Activated CD4-positive, alpha-beta T cell treated with anti-CD3 and anti-CD28 coated beads for 36 hours (primary cell): ENCODE measurements at places on chromosomes 1 and 21. TPM values are rescaled to one million over a fixed set of nuclear protein-coding genes. Genes with fewer than 3 reads are reported as not detected.

The WLS gene
- not detected for total RNA-seq

The MAP10 gene
- total RNA-seq = 1.4 TPM

The LCE2A gene
- not detected for total RNA-seq

The THBS3 gene
- total RNA-seq = 13.7 TPM

The SLC16A4 gene
- 0.44 TPM for total RNA-seq

The PCP4L1 gene
- total RNA-seq = 0.21 TPM

The FCRL2 gene
- not detected for total RNA-seq

DNA sequence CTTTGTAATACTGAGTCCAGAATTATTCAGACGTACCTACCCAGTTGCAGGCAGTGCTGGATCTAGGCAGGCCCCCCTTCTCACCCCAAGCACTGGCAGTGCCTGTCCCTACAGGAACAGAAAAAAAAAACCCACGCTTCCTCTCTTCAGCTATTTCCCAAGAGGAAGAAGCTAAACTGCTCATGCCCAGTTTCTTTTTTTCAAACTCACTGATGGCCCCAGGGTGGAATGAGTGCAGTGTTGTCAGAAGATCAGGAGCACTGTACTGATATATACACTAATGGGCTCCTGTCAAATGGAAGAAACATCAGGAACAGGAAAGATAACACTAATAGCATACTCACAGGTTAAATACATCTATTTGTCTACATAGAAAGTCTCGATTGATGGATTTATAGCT lies 28.2 kb upstream of the DOCK7 start:
- no peaks in the 10 kb centered on the region for H3K4me1 ChIP-seq
- DNase-seq = no peak
- no peak overlapping the region for H3K4me3 ChIP-seq
- H3K27me3 ChIP-seq = peaks cover 3% of the 10 kb centered on the region

DNA sequence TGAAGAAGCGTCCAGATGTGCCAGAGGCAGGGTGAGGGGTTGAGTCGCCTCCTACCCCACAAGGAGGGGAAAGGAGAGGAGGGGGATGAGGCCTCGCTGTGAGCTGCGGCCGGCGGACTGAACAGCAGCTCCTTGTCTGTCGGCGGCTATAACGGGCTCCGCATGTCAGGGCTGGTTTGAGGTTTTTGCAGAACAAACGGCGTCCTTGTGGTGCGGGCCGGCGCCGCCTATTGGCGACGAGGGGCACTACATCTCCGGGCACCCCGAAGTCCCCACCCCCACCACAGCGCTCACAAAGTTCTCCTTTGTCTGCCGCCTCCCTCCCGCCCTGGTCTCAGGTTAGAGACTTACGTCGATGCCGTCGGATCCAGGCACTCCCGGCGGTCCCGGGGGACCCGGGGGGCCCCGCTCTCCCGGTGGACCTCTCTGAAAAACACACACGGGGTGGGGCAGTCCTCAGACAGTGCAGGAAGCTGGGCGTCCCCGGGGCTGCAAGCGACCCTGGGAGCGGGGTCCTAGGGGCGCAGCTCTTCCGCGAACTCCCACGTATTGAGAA lies 1.8 kb downstream of the COL9A2 start:
- H3K4me3 ChIP-seq = peak overlapping the region; percentile 72
- peaks cover 42% of the 10 kb centered on the region for H3K4me1 ChIP-seq
- no peaks in the 10 kb centered on the region for H3K36me3 ChIP-seq
- peak; percentile 92 for DNase-seq
- peaks cover 14% of the 10 kb centered on the region for H3K27me3 ChIP-seq

DNA sequence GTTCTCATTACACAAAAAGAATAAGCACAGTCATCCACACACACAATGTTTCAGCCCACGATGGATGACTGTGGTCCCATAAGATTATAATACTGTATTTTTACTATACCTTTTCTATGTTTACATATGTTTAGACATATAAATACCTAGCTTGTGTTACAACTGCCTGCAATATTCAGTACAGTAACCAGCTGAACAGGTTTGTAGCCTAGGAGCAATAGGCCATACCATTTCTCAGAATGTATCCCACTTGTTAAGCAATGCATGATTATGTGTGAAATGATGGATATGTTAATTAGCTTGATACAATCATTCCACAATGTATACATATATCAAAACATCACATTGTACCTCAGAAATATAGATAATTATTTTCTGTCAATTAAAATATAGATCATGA lies 33.2 kb upstream of the SAMD13 start:
- H3K4me3 ChIP-seq = no peak overlapping the region
- no peaks in the 10 kb centered on the region for H3K36me3 ChIP-seq
- no peak overlapping the region for H3K27ac ChIP-seq
- no peak for DNase-seq

DNA sequence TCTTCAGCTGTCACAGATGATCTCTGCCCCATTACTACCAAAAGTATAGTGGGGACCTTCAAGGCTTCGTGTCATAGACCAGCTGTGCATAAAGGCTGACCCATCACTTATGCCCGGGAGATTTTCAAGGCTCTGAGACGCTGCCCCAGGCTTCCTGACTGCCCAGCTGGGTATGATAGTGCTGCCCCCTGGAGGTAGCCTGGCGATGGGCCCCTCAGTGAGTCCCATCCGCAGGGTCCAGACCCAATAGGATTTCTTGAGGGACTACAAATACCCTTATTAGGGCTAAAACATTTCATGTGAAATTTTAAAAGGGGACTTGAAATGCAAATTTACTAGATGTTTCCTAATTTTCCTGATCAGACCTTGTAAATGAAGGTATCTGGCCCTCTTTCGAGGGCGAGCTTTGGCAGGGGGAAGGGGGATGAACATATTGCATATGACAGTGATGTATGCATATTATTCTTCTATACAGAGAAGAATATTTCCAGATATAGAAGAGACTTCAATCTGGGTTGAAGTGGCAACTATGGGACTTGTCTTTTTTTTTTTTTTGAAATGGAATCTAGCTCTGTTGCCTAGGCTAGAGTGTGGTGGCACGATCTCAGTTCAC lies 11.7 kb upstream of the FCMR start:
- H3K27ac ChIP-seq = no peak overlapping the region
- no peak overlapping the region for H3K4me3 ChIP-seq
- H3K27me3 ChIP-seq = no peaks in the 10 kb centered on the region
- no peaks in the 10 kb centered on the region for H3K36me3 ChIP-seq
- peaks cover 35% of the 10 kb centered on the region for H3K4me1 ChIP-seq

GRCh38 chr21:36913247-36914169 lies 53.0 kb downstream of the HLCS start:
- DNase-seq = no peak
- no peak overlapping the region for H3K4me3 ChIP-seq

- peak overlapping the region; percentile 68 for H3K4me3 ChIP-seq
- H3K4me1 ChIP-seq = peaks cover 74% of the 10 kb centered on the region
- H3K27me3 ChIP-seq = no peaks in the 10 kb centered on the region
- H3K27ac ChIP-seq = peak overlapping the region; percentile 95
- DNase-seq = no peak
- H3K36me3 ChIP-seq = peaks cover 21% of the 10 kb centered on the region
Measured at GRCh38 chr21:14526836-14527695, 19.0 kb downstream of the SAMSN1 start.

DNA sequence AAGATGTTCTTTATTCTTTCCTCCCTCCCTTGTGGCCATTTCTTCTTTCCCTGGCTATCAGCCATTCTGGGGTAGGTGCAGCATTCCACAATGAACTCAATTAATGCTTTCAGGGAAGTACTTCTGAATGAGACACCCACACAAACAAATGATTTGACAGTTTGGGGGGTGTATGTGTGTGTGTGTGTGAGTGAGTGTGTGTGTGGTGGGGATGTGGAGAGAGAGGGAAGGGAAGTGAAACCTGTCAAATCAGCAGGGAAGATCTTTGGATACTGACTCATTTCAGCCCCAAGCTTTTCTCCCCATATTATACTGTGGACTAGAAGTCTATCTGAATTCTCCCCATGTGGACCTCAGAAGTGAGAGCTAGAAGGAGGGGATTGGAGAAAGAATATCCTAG lies 154.9 kb upstream of the CD34 start:
- peaks cover 2% of the 10 kb centered on the region for H3K27me3 ChIP-seq
- no peak overlapping the region for H3K4me3 ChIP-seq
- H3K36me3 ChIP-seq = no peaks in the 10 kb centered on the region
- no peaks in the 10 kb centered on the region for H3K4me1 ChIP-seq
- DNase-seq = no peak

- H3K4me1 ChIP-seq = no peaks in the 10 kb centered on the region
- DNase-seq = no peak
Measured at GRCh38 chr1:68320349-68320748, 88.0 kb upstream of the WLS start.

- no peaks in the 10 kb centered on the region for H3K27me3 ChIP-seq
- H3K4me3 ChIP-seq = no peak overlapping the region
- no peak for DNase-seq
- peak overlapping the region; percentile 55 for H3K27ac ChIP-seq
- no peaks in the 10 kb centered on the region for H3K4me1 ChIP-seq
- no peaks in the 10 kb centered on the region for H3K36me3 ChIP-seq
Measured at GRCh38 chr1:180169640-180170195, 15.0 kb downstream of the QSOX1 start.

GRCh38 chr1:204382714-204383083 lies 23.0 kb upstream of the PLEKHA6 start:
- H3K27me3 ChIP-seq = peaks cover 12% of the 10 kb centered on the region
- no peak overlapping the region for H3K27ac ChIP-seq
- H3K36me3 ChIP-seq = no peaks in the 10 kb centered on the region
- H3K4me3 ChIP-seq = no peak overlapping the region

DNA sequence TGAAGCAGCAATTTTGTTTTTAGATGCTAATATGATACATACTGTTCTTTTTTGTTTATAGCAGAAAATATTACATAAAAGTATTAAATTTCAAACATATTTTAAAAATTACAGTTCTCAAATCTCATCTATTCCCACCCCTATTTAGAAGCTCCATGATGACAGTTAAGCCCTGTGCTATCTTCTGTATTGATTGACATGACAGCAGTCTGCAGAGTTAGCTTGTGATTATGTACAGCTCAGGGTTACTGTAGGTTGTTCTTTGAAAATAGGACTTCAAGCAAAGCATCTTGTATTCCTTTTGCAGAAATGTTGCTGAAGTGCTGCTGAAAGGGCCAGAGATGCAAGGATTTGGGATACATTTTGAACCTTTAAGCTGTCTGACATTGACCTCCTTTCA lies 8.2 kb downstream of the GPSM2 start:
- H3K4me1 ChIP-seq = no peaks in the 10 kb centered on the region
- H3K4me3 ChIP-seq = no peak overlapping the region
- H3K36me3 ChIP-seq = no peaks in the 10 kb centered on the region
- DNase-seq = no peak

GRCh38 chr1:8567146-8567545 lies 249.2 kb downstream of the SLC45A1 start:
- H3K4me3 ChIP-seq = no peak overlapping the region
- H3K27me3 ChIP-seq = no peaks in the 10 kb centered on the region
- H3K27ac ChIP-seq = no peak overlapping the region
- peaks cover 27% of the 10 kb centered on the region for H3K4me1 ChIP-seq
- peaks cover 2% of the 10 kb centered on the region for H3K36me3 ChIP-seq

GRCh38 chr1:155241069-155241679 lies 14.1 kb downstream of the ENTREP3 start:
- peak overlapping the region; percentile 78 for H3K4me3 ChIP-seq
- H3K36me3 ChIP-seq = peaks cover 17% of the 10 kb centered on the region
- H3K27ac ChIP-seq = peak overlapping the region; percentile 79
- H3K27me3 ChIP-seq = peaks cover 2% of the 10 kb centered on the region

GRCh38 chr1:81505831-81506230 lies 294.9 kb upstream of the ADGRL2 start:
- H3K4me1 ChIP-seq = no peaks in the 10 kb centered on the region
- H3K27ac ChIP-seq = no peak overlapping the region
- DNase-seq = no peak

GRCh38 chr1:21447311-21447710 lies 7.4 kb downstream of the NBPF3 start:
- no peak overlapping the region for H3K4me3 ChIP-seq
- peaks cover 8% of the 10 kb centered on the region for H3K4me1 ChIP-seq
- H3K27ac ChIP-seq = no peak overlapping the region
- H3K36me3 ChIP-seq = peaks cover 4% of the 10 kb centered on the region
- H3K27me3 ChIP-seq = no peaks in the 10 kb centered on the region
- DNase-seq = no peak

DNA sequence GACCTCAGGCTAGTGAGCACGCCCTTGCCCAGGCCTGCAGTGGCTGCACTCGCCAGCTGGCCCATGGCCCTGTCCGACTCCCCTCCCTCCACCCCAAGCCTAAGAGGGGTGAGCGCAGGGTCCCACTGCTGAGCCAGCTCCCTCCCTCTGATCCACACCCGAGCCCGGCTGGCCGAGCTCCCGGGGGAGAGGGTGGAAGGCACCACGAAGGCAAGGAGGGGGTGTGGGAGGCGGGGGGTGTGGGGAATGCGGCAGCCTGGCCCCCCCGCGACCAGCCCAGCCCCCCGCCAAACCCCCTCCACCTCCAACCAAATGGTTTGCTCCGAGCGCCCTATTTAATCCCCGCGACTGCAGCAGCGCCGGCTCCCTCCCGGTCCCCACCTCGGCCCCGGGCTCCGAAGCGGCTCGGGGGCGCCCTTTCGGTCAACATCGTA lies at the start of gene CADM3:
Gene CADM3 (plus strand): TSS at position 362 of the 434 bp plus-strand sequence. CDS start 151 bp downstream, outside the sequence.
- H3K4me3 ChIP-seq = no peak within 1 kb of the TSS
- no peak for DNase-seq
- peaks cover 2% of the 10 kb centered on the region for H3K36me3 ChIP-seq
- H3K27me3 ChIP-seq = peaks cover 53% of the 10 kb centered on the region
- peaks cover 3% of the 10 kb centered on the region for H3K4me1 ChIP-seq
